ENCODE measurements at places on chromosomes 13 and 19.

DNA sequence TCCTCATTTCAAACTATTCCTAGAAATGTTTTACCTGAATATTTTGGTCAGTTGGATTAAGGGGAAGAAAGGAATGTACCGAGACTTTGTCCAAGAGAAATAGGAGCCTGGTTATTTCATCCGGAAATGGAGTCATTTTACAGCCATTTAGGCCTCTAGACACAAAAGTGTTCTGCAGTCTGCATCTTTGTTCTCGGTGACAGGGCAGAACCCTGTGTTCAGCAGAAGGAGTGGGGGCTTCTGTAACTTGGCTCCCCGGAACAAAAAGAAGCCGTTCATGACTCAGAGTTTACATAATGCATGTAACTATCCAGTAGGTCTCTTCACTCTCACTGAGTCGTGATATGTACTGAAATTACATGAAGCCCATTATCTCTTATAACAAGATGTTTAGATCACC is 21.6 kb upstream of the FNDC3A start:
- no peak for DNase-seq

- DNase-seq: no peak
These were observed 35.9 kb downstream of the BTBD2 start for GRCh38 chr19:1979642-1980041.

DNA sequence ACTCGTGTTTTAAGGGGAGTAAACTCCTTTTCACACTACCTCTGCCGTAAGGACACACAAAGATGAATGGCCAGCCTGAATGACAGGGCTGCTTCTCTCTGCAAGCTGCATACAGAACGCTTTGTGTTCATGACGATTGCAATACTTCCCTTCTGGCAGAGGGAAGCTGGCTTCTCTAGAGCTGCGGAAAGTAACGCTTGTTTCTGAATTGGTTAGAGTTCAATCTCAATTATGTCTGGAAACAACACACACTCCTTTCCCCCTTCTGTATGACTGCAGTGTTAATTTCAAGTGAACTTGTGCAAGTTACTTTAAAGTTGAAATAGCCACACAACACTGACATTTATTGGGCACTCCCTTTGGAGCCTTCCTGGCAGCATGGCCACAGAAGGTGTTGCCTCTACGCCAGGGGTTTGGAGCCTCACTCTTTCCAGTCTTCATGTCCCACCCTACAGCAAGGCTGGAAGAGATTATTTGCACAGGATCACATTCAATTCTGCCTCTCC is 242.6 kb downstream of the NDFIP2 start:
- DNase-seq: no peak

DNA sequence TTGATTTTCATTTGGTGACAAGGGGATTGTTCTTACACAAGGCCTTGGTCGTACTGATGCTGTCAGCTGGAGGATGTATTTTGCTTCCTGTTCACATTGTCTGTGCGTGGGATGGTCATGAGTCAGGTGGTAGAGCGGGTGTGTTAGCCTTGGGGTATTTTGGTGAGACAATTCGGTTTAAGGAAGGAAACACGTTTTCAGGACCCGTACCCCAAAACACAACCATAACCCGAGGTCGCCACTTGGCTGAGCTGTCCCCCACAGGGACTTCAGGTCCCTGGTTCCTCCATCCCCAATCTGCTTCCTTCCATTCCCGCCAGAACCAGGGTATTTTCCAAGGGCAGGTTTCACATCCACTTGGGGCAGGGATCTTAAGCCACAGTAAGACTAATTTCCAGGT is 15.0 kb downstream of the MYO9B start:
- DNase-seq: no peak
